Activated CD8-positive, alpha-beta memory T cell treated with anti-CD3 and anti-CD28 coated beads, Interleukin-2, amount 10 ng/mL, durations not matched to agents 7 days and 5 days (primary cell): ENCODE measurements at places on chromosomes 3 and 15. TPM values are rescaled to one million over a fixed set of nuclear protein-coding genes. Genes with fewer than 3 reads are reported as not detected.

ACTRT3 gene
- total RNA-seq: 0.76 TPM

KNG1 gene
- total RNA-seq: not detected

GATM gene
- total RNA-seq: 2.7 TPM

TIMP4 gene
- not detected for total RNA-seq

ADAMTSL3 gene
- not detected for total RNA-seq

TNNC1 gene
- 1.4 TPM for total RNA-seq

PTPRG gene
- total RNA-seq: 0.21 TPM

ZNF197 gene
- 13.8 TPM for total RNA-seq

TRH gene
- total RNA-seq: not detected

DNA sequence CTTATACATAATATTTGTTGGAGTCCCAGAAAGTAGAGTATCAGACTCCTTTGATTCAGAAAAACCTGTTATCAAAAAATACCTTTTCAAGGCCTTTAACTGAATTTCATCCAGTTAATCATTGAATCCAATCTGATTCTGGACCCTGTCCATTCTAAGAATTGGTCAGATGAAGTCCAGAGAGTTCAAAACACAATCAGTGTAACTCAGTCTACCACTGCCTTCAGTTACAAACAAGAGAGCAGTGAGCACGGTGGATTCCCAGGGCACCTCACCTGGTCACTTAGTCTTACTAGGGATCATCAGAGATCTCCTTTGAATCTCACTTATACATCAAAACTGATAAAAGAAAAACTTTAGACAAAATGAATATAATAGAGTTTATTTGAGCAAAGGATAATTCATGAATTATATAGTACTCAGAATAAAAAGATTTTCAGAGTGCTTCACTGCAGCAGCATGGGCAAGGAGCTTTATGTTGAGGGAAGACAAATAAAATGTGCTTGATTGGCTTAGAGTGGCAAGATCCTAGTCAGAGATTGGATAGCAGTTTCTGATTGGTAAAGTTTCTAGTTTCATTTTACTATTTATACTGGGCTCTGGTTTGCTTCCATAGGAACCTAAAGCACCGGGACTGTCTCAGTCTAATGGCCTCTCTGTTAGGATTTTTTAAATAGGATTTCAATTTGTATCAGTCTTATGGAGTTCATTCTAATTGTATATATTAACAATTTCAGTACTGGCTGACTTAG, 474.9 kb upstream of the GOLIM4 start:
- no peak for DNase-seq

- DNase-seq: no peak
Observed at GRCh38 chr3:113552851-113553250, 20.5 kb downstream of the SIDT1 start.

DNA sequence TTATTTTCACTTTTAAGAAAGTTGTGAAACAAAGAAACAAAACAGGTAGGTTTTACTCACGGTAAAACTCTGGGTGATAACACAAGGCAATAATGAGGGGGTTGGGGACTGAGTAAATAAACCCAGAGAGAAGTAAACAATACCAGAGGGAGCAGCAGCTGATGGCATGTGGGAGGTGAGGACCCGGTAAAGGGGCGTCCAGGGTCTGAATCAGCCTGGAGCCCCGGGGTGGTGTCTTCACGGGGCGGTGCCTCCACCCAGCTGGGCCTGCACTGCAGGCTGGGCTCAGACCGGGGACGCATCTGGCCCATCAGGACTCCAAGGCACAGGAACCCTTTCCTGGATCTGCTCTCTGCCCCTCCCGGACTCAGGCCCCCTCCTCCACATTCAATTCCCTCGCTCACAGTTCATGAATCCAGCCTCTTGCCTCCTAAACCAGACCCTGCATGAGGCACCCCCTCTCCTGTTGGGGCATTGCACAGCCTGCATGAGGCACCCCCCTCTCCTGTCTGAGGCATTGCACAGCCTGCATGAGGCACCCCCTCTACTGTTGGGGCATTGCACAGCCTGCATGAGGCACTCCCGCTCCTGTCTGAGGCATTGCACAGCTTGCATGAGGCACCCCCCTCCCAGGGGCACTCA, 73.9 kb upstream of the MFGE8 start:
- no peak for DNase-seq

- DNase-seq: no peak
Observed at GRCh38 chr3:42300778-42301177, 34.8 kb upstream of the CCK start.

DNA sequence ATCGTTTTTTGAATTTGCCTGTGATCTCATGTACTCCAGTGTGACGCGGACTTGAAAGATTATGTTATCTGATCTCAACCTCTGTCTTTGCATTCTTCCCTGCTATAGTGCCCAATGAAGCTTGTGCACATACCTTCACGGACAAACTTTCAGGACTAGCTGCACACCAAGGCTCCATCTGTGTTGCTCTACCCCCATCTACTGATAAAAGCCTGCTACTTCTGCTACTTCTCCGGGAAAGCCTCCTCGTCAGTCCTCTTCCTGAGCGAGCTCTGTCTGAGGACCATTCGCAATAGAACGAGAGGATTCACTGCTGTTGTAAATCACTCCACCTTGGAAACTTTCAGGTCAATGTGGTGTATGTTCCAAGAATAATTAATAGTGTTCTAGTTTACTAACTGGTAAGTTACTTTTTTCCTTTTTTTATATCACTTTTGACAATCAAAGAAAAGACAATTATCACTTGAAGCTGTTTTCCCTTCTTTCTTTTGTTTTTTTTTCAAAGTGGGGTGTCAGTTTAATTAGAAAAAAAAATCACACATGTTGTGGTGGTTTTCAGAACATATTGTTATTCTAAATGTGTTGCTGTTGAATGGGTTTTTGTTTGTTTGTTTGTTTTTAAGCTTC, 217.6 kb downstream of the ARRDC4 start:
- DNase-seq: no peak

DNA sequence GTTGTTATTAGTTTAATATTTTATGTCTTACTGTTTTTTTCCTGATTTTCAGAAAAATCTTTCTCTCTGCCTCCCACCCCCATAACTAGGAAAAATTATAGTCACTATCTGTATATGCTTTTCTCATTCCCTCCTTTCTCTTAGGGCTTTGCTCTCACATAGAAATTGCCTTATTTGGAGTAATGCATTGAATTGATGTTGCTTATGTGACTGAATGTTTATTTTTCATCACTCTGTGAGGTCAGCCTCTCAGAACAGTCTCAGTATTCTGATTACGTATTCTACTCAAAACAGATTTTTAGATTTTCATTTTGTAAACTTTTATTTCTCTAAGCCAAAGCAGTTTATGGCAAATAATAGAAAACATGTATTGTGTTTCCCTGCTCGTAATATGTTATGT, 121.0 kb downstream of the SLMAP start:
- no peak for DNase-seq

- peak; percentile 2 for DNase-seq
Observed at GRCh38 chr3:177193688-177194268, 3.5 kb downstream of the TBL1XR1 start.

GRCh38 chr3:168707900-168708299, 612.2 kb upstream of the GOLIM4 start:
- DNase-seq: no peak

GRCh38 chr15:25239471-25240345, 199.1 kb downstream of the UBE3A start:
- no peak for DNase-seq

DNA sequence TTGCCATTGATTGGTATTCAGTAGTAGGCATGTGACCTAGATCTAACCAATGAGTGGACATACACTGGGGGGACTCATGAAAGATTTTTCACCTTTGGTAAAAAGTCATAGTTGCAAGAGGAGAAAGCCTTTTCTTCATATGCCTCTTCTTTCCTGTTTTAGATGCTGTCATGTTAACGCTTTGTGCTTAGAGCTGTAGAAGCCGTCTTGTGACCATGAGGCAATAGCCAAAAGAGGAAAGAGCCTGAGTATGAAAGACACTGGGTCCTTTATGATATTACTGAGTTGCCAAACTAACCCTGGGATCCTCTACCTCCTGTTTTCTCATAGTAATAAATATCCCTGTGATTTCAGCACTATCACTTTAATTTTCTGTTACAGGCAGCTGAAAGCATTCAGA, 396.0 kb downstream of the FHIT start:
- DNase-seq: no peak

DNA sequence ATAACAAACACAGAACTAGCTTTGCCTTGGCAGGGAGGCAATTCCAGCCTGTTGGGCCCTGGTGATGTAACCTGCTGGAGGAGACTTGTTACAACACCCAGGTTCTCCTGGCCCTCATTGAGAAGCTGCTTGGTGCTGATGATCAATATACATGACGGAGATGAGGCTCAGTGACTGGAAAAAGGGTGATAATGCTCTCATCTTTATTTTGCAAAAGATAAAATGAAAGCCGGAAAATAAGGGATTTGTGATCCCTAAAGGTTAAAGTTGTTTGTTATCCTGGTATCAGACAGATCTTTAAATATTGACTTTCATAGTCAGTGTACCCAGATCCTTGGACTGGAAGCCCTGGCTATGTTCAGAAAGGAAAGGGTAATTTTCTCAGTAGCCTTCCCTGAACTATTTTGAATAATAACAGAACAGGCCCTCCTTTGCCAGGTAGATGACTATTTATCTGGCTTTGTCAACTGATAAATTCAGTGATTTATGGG, 118.9 kb upstream of the MEIS2 start:
- DNase-seq: no peak

DNA sequence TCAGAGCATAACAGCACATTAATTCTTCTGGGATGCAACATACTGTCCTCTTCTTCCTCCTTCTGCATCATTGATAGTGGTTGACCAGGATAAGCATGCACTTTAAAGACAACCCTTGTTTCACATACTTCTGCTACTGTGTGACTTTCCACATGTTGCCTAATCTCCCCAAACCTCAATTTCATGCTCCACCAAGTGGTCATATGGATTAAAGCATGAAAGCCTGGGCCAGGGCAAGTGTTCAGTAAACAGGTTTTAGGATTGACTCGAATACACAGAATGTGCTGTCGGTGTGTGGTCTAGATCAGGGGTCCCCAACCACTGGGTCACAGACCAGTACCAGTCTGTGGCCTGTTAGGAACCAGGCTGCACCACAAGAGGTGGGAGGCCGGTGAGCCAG, 22.5 kb upstream of the BFSP2 start:
- DNase-seq: no peak

- no peak for DNase-seq
Observed at GRCh38 chr15:27426805-27427204, 455.8 kb downstream of the GABRG3 start.

DNA sequence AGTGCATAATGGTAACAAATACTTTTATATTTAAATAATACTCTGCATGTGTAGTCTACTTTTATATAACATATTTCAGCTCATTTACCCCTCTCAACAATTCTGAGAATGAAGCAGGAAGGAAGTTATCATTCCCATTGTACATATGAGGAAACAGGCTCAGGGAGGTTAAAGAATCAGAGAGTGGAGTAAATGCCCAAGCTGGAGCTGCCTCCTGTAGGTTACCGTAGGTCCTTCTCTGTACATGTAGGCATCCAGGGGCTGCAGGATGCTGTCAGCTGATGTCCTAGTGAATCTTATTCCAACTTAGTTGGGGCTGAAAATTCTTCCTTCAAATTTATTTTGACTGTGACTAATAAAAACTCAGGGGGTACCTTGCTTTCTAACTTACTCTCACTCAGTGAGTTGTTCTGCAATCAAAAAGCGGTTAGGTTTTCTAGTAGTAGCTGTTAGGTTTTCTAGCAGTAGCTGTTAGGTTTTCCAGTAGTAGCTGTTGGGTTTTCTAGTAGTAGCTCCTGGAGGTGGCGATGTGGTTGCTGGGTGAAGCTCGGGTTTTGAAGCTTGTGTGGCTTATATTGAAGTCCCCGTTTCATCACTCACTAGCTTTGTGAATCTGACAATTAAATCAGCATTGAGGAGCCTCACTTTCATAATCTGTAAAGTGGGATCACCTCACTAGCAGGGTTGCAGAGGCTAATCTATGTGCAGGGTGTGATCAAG, 357.0 kb downstream of the NR2F2 start:
- DNase-seq: no peak

DNA sequence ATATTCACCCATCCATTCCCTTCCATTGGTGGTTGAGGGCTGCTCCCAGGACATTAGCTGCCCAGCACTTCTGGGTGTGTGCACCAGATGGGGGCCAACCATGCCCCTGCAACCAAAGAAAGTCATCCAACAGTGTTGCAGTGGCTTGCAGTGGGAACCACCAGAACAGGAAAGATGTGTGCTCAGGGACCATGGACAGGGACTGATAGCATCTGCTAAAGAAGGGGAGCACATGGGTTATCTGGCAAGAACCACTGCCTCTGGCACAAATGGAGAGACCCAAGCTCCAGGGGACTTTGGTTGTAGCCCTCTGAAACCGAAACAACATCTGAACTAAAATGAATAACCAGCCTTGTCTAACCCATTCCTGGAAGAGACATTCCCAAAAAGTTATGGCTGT, 8.1 kb downstream of the DCLK3 start:
- DNase-seq: no peak

DNA sequence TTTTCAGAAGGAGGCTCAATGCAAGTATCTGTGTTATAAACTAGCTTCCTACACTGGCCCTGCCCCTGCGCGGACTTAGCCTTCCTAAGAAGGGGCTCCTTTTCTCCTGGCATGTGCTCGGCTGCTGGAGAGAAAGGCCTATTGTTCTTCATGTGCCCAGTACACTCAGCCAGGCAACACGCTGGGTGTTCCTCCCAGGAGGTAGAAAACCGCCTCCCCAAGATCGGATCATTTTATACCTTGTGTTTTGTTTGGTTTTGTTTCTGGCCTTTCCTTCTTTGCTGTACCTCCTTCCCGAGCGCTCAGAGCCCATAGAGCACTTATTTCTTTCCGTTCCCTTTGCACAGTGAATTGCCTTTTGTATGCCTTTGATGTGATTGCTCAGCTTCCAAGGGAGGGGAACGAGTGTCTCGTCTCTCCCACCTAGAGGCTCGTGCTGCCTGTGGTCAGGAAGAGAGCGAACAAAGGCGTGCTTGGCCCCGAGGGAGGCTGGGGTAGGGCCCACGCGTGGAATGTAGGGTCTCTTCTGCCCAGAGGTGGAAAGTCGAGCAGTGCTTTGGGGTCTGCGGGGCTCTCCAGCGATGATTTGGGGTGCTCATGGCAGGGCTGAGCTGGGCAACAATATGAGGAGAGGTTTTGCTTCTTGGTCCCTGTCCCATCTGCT, 30.0 kb downstream of the CCNL1 start:
- DNase-seq: no peak

DNA sequence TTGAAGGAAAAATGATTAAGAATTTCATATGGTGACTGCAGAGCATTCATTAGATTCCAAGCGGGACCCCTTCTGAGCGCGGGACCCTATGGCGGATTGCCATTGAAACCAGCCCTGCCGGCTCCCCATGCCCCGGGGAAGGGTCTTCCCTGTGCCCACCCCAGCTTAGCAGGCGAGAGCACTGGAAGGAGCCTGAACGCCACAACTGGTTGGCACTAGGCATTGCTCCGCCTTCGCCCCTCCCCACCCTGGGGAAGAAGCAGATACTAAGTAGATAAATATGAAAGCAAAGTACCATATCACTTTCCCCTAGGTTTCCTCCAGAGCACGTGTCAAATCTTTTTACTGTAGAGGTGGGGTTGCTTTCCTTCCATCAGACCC, 70.7 kb downstream of the CYP19A1 start:
- no peak for DNase-seq
